Heart right ventricle (tissue), 16 donors: ENCODE measurements at places on chromosomes 5 and 9. TPM values are rescaled to one million over a fixed set of nuclear protein-coding genes. Genes with fewer than 3 reads are reported as not detected.

- H3K27ac ChIP-seq = no peak overlapping the region
- no peak overlapping the region for H3K4me3 ChIP-seq
- H3K36me3 ChIP-seq = no peaks in the 10 kb centered on the region
- no peaks in the 10 kb centered on the region for H3K4me1 ChIP-seq
- H3K27me3 ChIP-seq = no peaks in the 10 kb centered on the region
- DNase-seq = no peak
Measured at GRCh38 chr5:146032911-146033310, 72.5 kb downstream of the PLAC8L1 start.

GRCh38 chr5:107572715-107573368 is 97.9 kb downstream of the EFNA5 start:
- peak overlapping the region; percentile 57 for H3K4me3 ChIP-seq
- no peak for DNase-seq
- H3K27me3 ChIP-seq = no peaks in the 10 kb centered on the region
- H3K4me1 ChIP-seq = peaks cover 33% of the 10 kb centered on the region
- no peaks in the 10 kb centered on the region for H3K36me3 ChIP-seq
- H3K27ac ChIP-seq = no peak overlapping the region

DNA sequence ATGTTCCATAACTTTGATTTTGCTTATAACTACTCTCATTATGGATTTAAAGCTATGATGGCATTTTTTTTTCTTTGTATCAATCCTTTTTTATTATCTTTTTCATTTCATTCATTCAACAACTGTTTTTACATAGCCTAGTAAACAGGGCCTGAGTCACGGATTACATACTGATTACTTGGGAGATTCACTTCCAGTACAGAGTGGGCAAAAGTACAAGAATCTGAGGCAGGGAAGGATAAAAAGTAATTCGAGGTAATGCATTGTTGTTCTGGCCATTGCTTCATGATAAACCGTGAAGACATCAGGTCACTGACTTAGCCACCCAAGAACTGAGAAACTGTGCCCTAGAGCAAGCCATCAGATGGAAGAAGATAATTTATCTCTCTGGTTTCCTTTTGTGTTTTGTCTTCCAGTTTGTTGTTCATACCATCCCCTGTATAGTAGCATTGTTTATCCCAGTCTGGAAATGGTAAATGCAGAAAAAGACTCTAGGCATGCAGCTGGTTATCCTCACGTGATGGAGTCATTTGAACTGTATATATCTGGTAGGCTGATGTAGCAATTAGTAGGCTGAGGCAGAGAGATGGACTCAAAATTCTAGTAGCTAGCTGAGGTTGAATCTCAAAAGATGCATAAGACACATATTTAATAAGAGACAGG is 145.6 kb downstream of the CNTLN start:
- no peak overlapping the region for H3K4me3 ChIP-seq
- H3K4me1 ChIP-seq = no peaks in the 10 kb centered on the region
- H3K27me3 ChIP-seq = no peaks in the 10 kb centered on the region
- no peak overlapping the region for H3K27ac ChIP-seq
- DNase-seq = no peak

DNA sequence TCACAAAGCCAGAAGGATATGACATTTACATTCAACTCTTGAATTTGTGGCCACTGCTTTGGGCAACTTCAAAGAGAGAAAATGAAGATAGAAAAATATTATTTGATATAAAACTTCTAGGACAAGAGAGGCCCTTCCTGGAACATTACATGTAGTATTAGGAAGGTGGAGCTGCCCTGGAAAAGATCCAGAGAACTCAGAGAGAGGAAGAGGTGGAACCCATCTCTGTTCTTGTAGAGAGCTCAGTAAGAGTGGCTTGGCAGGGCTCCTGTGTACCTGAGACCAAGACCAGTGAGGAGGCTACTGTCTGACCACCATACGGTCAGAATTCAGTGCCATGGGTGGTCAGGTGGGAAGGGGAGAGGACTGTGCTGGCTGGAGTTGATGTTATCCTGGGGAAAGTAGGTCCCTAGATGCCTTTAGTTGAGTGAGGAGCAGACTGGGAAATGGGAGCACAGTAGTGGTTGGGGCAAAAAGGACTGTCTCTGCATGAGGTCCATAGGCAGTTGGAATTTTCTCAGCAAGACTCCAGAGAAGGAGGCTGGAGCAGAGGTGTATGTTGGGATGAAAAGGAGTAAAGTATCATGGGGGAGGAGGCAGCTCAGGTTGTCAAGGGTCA is 7.6 kb downstream of the TGFBI start:
- peaks cover 49% of the 10 kb centered on the region for H3K36me3 ChIP-seq
- peak overlapping the region; percentile 75 for H3K27ac ChIP-seq
- DNase-seq = no peak
- no peaks in the 10 kb centered on the region for H3K27me3 ChIP-seq
- H3K4me3 ChIP-seq = no peak overlapping the region

- peaks cover 7% of the 10 kb centered on the region for H3K4me1 ChIP-seq
- peaks cover 21% of the 10 kb centered on the region for H3K27me3 ChIP-seq
- no peak overlapping the region for H3K4me3 ChIP-seq
- no peak overlapping the region for H3K27ac ChIP-seq
Measured at GRCh38 chr5:140073296-140073695, 30.2 kb upstream of the NRG2 start.

DNA sequence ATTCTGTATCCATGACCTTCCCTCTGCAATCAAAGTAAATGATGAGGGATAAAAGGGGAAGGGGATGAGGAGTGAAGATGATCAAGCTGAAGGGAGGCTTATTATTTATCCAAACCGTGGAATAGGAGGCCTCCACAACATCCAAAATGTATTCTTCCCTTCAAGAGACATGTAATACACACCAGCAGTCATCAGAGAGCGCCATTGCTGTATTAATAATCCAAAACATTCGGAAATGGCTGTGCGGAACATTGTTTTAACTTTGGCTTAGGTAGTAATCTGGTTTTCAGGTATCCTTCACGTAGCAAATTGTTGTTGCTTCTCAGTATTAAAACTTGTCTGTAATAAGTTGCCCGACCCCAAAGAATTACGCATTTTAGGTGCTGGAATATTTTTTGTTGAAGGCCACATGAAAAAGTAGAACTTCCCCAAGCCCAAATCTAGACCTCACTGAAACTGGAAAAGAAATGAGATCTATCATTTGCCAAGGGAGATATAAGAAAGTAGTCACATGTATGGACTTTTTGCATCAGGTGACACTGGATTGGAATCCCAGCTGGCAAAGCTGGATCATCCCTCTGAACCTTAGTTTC is 2.6 kb upstream of the BOD1 start:
- H3K4me1 ChIP-seq = peaks cover 16% of the 10 kb centered on the region
- H3K27me3 ChIP-seq = no peaks in the 10 kb centered on the region
- no peak overlapping the region for H3K27ac ChIP-seq
- H3K36me3 ChIP-seq = no peaks in the 10 kb centered on the region

DNA sequence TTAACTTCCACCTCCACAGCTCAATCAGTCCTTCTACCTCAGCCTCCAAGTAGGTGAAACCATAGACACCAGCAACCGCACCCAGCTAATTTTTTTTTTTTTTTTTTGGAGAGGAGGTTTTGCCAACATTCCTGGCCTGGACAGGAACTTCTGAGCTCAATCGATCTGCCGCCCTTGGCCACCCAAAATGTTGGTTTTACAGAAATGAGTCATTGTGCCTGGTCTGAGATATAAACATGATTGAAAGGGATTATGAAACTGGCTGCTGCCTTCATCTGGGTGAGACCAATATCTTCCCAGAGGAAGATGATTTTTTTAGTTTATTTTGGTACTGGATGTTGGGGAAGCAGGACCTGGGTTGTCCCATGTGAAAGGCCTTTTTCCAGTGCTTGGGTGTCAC is 9.2 kb downstream of the TAF11L12 start:
- H3K36me3 ChIP-seq = no peaks in the 10 kb centered on the region
- H3K4me3 ChIP-seq = no peak overlapping the region
- no peaks in the 10 kb centered on the region for H3K4me1 ChIP-seq
- H3K27ac ChIP-seq = no peak overlapping the region
- H3K27me3 ChIP-seq = no peaks in the 10 kb centered on the region
- no peak for DNase-seq

DNA sequence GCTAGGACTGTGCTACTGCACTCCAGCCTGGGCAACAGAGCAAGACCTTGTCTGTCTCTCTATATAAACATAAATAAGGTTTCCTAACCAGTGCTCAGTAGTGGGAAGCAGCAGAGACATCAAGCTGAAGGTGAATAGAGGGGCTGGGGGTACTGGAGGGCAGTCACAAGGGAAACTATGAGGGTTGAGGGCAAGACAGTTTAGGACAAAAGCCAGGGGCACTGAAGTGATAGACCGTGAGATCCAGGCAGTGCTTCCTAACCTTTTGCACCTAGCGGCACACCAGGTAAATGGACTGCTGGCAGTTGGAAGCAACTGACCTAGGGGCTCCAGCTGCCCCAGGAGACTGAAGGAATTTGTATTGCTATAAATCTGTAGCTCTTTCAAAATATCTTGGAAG is 178.4 kb downstream of the PJA2 start:
- H3K27me3 ChIP-seq = no peaks in the 10 kb centered on the region
- no peak overlapping the region for H3K4me3 ChIP-seq

DNA sequence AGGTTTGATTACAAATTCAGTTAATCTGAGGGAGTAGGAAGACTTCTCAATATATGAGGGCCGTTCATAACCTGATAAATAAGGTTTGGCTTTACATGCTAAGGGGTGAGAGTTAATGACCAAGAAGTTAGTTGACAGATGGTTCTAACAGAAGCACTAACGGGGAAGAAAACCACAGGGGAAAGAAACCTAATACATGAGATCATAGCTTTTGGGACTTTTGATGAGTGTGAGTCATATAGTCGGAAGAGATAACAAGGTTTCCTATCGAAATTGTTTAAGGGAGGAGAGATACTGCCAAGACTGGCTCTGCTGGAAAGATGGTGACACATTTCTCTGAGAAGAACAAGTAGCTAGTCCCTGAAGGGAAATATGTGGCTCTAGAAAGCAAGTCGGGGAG is 140.1 kb downstream of the COX7C start:
- DNase-seq = no peak
- no peaks in the 10 kb centered on the region for H3K27me3 ChIP-seq
- H3K4me1 ChIP-seq = no peaks in the 10 kb centered on the region

DNA sequence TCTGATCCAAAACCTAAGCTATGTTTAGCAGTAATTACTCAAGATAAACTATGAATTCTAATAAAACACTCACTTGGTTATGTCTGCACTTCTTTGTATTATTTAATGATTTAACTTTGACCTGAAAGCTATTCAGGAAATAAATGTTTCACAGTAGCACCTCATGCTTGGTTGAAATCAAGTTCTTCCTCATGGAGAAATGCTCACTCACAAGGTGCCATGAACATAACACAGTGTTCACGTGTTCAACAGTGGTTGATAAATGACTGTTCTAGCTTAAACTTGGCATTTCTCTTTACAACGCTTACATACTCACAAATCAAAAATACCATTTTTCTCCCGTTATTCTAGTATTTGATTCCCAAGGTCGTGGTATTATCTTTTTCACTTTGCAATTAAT is 35.8 kb downstream of the PUM3 start:
- no peaks in the 10 kb centered on the region for H3K27me3 ChIP-seq
- H3K4me3 ChIP-seq = no peak overlapping the region
- DNase-seq = no peak
- H3K36me3 ChIP-seq = no peaks in the 10 kb centered on the region
- no peak overlapping the region for H3K27ac ChIP-seq

GRCh38 chr5:36897616-36898015 is 21.0 kb downstream of the NIPBL start:
- DNase-seq = no peak
- H3K4me1 ChIP-seq = no peaks in the 10 kb centered on the region
- no peaks in the 10 kb centered on the region for H3K27me3 ChIP-seq
- no peak overlapping the region for H3K4me3 ChIP-seq
- H3K27ac ChIP-seq = no peak overlapping the region

DNA sequence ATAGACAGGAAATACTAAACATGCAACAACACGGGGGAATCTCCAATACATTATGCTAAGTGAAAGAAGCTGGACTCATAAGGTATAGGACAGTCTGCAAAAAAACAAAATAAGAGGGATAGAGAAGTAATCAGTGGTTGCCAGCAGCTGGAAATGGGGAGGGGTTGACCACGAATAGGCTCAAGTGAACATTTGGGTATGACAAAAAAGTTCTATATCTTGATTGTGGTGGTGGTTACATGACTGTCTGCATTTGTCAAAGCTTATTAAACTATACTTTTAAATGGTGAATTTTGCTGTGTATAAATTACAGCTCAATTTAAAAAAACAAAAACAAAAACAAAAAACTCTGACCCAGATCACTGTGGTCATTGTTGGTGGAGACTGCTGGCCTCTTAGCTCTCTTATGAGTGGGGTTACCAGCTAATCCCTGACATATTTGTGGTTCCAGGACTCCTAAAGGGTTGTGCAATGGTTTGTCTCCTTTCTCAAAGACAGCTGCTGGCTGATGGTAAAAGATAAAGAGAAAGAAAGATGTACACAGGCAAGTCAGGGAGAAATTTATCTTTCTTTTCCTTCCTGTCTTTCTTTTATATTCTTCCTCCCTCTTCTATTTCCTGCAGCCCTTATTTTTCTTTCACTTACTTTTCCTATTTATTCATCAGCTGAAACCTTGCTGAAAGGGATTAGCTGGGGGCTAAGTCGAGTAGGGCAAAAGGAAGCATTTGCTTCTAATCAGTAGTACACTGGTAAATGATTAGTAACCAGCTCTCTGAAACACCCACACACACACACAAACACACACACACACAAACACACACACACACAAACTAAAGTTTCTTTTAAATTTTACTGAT is 42.6 kb upstream of the APC start:
- no peaks in the 10 kb centered on the region for H3K4me1 ChIP-seq
- no peaks in the 10 kb centered on the region for H3K27me3 ChIP-seq
- no peak overlapping the region for H3K4me3 ChIP-seq
- DNase-seq = no peak
- H3K36me3 ChIP-seq = no peaks in the 10 kb centered on the region

DNA sequence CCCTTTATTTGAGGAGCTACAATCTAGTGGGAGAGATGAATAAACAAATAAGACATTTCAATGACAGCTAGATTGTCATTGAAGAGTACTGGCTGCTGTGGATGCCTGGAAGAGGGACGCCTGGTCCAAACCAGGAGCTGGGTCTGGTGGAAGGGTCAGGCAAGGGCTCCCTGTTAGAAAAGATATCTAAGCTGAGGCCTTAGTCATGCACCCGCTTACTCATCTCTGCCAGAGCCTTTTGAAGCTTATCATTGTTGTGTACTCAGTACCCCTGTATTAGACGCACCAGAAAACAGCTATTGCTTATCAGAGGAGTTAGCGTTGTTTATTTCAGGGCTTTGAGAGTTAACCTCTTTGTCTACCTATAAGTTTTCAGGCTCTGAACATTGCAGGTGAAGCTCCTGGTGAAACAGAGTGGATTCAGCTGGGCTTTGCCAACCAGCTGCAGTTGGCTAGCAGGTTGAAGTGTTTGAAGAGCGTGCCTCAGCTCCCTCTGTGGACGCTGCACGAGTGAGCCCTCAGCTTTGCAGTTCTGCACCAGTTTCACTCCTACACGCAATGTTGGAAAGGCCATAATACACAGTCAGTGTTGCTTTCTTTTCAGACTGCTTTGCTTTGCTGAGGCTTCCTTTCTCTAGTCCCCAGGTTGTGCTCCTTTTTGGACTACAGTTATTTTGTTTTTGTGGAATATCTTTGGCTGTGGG is 5.6 kb upstream of the GPR151 start:
- DNase-seq = no peak
- no peak overlapping the region for H3K4me3 ChIP-seq
- H3K27me3 ChIP-seq = peaks cover 16% of the 10 kb centered on the region
- H3K4me1 ChIP-seq = no peaks in the 10 kb centered on the region
- H3K27ac ChIP-seq = no peak overlapping the region

GAS1 gene
- 10.0 TPM for polyA plus RNA-seq

SLC24A2 gene
- under 0.01 TPM for polyA plus RNA-seq

CYLC2 gene
- polyA plus RNA-seq = not detected

SPINK7 gene
- polyA plus RNA-seq = not detected

DDX4 gene
- not detected for polyA plus RNA-seq

FAM169A gene
- polyA plus RNA-seq = 1.2 TPM

ADRA1B gene
- 0.44 TPM for polyA plus RNA-seq

MSANTD3 gene
- polyA plus RNA-seq = 20.4 TPM
